Osteocyte (in vitro differentiated cells): ENCODE measurements at places on chromosomes 2 and 18.

- peak; percentile 13 for DNase-seq
Observed at GRCh38 chr2:68748568-68748967, 14.0 kb downstream of the ARHGAP25 start.

DNA sequence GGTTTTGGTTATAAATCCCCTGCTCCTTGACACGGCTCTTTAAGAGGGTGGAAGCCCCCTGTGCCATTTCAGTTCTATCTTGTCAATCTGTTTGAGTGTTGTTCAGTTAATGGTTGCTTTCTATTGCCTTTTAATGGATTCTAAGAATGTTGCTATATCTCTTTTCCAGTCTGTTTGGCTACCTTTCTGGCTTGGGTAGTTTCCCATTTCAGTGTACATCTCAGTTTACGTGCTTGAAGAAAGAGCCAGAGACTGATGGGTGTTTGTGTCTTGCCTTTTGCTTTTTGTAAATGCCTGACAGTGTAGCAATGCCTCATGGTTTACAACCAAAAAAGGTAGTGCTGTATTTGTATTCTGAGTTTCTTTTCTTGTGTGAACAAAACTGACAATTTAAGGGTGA, 45.3 kb downstream of the SPATS2L start:
- no peak for DNase-seq

- peak; percentile 91 for DNase-seq
Observed at GRCh38 chr2:231601356-231602229, 8.9 kb downstream of the TEX44 start.

DNA sequence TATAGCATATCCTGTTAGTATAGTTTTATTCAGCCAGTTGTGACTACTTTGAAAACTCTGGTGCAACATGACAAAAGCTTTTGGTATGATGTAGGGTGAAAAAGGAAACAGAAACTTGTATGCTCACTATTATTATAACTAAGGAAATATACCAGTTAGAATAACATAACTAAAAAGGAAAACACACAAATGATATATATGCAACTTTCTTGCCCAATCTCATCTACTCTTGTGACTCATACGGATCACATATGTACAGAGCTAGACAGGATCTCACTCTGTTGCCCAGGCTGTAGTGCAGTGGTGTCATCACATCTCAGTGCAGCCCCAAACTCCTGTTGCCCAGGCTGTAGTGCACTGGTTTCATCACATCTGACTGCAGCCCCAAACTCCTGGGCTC, 12.4 kb upstream of the TLK1 start:
- DNase-seq, result no peak

GRCh38 chr18:59725142-59725541, 27.9 kb upstream of the CCBE1 start:
- DNase-seq, result no peak

DNA sequence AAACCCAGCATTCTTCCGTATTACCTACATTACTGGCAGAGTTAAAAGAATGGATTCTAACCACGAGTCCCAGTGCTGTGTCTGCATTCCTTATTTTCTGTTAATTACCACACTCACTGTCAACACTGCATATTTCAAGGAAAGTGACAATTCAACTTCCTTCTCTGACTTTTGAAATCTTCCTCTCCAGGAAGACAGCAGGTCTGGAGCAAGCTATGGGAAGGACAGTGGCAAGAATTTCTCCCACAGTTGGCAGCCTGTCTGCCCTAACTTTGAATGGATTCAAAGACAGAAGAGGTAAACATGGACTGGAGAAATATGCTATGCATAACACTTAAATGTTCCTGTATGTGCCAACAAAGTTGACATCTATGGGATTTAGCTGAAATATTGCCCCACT, 700.5 kb upstream of the CHAC2 start:
- no peak for DNase-seq

GRCh38 chr2:184047536-184047935, 550.8 kb upstream of the ZNF804A start:
- DNase-seq, result no peak

DNA sequence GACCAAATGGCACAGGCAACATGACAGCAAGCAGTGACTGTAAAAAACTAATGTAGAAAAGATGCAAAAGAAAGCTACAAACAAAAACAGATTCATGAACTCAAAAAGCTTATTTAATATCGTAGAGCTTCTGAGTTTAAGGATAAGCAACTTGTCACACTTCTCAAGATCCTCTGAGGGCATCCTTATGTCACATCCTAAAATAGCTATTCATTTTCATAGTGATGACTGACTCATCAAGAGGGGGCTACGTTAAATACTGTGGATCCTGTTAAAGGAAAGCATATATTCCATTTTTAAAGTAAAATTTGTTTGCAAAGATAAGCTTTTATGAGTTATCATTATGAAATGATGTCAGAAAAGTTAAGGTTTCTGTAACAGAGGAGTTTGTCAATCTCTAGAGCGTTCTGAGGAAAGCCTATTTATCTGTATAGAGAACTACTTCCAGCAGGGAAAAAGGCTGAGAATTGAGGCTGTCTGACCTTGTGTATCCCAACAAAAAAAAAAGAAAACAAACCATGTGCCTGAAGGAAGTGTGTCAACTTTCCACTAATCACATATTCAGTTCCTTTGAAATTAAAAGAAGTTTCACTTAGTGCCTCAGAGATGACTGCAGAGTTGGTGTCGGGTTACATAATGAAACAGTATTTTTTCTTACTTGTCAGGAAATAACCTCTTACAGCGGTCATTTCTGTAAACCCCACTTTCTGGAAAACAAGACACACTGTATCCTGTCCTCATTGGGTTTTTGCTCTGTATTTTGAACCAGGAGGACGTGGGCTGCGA, 115.5 kb downstream of the ESCO1 start:
- no peak for DNase-seq

DNA sequence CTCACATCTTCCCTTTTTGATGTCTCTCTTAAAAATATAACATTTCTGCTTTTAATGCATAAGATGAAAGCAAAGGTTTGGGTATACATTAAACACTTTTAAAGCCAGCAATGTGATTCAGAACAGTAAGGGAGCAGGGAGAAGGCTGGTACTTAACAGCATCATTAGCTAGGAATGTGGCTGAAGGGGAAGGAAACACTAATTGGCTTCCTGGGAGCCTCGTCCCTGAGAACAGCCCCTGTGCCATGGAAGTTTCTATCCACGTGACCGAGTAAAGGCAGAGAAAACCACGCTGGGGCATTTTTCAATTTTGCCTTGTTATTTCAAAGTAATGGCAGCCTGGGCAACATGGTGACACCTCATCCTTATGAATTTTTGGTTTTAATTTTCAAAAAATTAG, 109.2 kb upstream of the GPC1 start:
- DNase-seq, result no peak

GRCh38 chr2:29114946-29115609, at the start of gene CLIP4:
TSS of gene CLIP4 (plus strand) at chr2:29115415. CDS start at chr2:29121389, 5,974 bp downstream.
- DNase-seq, result no peak

GRCh38 chr2:83587309-83587708, 871.8 kb downstream of the SUCLG1 start:
- DNase-seq, result no peak

DNA sequence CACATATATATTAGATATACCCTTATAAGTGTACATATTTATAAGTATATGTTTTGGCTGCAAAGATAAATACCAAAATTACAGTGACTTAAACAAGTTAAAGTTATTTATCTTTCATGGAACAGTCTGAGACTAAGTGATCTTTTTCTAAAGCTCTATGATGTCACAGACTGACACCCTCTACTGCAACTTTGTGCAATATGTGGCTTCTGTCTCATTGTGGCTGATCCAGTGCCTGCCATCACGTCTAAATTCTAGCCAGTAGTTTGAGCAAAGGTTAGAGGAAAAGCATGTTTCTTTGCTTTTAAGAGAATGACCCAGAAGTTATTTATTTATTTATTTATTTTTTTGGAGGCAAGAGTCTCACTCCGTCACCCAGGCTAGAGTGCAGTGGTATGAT, 13.8 kb upstream of the GATA6 start:
- DNase-seq, result no peak

GRCh38 chr2:101858246-101858645, 133.5 kb upstream of the IL1R2 start:
- DNase-seq, result no peak

DNA sequence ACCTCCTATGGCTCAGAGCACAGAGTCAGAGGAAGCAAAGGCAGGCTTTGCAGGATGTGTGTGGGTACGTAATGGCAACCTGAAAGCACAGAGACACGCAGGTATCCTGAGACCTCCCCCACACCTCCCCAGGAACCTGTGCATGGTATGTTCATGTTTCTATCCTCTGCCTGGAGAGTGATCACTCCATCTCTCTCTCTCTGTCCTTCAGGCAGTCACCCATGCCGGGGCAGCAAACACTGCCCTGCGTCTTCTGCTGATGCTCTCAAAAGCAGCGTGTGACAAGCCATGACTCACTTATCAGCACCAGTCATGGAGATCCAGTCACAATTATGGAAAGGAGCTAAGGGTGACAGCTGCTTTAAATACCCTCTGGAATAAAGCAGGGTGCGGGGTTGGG, 52.7 kb downstream of the PDCL3 start:
- no peak for DNase-seq

GRCh38 chr2:218313356-218313755, 21.1 kb upstream of the TMBIM1 start:
- DNase-seq, result no peak

DNA sequence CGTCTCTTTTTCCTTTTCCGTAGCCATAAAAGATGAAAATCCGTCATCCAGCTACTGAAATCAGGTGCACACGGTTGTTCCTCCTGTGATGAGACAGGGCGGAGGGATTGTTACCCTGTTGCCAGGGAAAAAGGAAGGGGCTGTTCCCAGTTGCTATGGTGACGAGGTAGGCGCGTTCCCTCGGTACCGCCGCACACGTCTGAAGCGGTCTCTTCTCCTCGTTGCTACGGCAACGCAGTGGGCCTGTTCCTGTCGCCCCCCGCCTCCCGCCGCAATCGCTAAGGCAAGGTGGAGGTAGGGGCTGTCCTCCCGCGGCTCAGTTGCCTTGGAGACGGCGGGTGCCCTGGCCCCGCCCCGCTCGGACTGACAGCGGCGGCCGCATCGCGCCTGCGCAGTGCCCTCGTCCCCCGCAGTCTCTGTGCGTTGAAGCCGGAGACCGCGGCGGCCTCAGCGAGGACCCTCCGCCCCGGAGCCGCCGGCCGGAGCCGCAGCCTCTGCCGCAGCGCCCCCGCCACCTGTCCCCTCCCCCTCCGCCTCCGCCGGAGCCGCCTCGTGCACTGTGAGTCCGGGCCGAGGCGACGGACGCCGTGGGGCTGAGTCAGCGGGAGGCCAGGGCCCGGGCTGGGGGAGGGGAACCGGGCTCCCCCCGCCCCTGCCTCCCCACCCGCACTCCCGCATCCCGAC, at the start of gene MAPRE3:
Gene MAPRE3, plus strand, starts transcription at position 394 of the 684 bp plus-strand sequence. CDS start 51,582 bp downstream, outside the sequence.
- DNase-seq, result peak; percentile 94

GRCh38 chr2:67221266-67221665, 175.9 kb upstream of the ETAA1 start:
- no peak for DNase-seq

- DNase-seq, result no peak
Observed at GRCh38 chr2:235378246-235378645, 115.6 kb upstream of the AGAP1 start.

DNA sequence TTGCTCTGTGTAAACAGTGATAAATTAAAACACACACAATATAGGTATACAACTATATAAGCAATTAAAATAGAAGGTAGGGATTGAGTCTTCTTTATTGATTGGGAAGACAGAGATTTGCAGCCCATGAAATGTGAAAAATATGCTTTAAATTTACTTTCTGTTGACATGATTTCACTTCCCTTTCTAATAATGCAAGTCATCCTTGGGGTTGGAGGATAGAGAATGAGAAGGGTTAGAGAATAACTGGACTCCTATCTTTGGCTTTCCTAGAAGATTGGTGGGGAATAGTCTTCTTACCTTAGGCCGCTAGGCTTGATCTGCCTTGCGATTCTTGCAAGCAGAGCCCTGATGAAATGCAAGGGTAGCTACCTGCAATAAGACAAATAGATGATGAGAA, 339.8 kb downstream of the NYAP2 start:
- DNase-seq, result no peak

- no peak for DNase-seq
Observed at GRCh38 chr2:121860033-121860757, 104.7 kb downstream of the TSN start.

DNA sequence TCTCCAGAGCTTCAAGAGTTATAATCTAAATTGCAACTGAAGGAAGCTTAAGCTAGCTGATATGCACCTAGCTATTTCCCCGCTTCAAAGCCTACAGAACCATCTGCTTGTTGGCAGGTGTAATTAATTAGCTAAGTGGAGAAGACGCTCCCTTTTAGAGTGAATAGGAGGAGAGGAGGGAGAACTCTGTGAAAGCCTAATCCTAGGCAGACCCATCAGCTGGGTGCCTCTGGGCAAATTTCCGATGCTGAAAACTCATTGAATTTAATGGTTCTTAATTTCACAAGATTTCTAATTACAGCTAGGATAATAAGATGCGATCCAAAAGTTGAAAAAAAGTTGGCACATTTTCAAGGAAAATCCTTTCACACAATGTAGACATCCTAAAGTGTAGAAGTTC, 735.9 kb downstream of the ERBB4 start:
- no peak for DNase-seq
